Ureter (tissue), 1 donor: ENCODE measurements at places on chromosomes 16 and 17. TPM values are rescaled to one million over a fixed set of nuclear protein-coding genes. Genes with fewer than 3 reads are reported as not detected.

ANKRD11 gene
- total RNA-seq, result 258 TPM

GRCh38 chr16:61432421-61432820, 603.8 kb downstream of the CDH8 start:
- no peak for DNase-seq

- no peak for DNase-seq
Observed at GRCh38 chr16:87317750-87318644, 805 bp upstream of the C16orf95 start.

- DNase-seq, result no peak
Observed at GRCh38 chr17:7745748-7746470, 28.4 kb downstream of the DNAH2 start.

DNA sequence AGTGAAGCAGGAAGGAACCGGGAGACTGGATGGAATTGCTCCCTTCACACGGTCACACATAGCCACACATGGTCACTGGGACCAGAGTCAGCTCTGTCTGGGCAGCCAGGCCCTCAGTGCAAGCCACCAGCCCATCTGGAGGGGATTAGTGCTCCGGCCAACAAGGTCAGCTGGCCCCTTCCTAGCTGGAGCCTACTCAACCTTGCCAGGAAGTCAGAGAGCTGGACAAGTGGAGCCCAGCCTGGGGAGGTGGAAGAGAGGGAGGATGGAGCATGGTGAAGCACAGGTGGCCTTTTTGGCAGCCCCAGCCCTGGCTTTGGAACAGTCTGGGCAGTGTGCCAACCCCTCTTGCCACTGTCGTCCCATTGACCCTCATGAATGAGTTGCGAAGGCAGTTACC, 3.7 kb upstream of the CACNA1G start:
- no peak for DNase-seq

GRCh38 chr17:50063561-50064252, 7.8 kb downstream of the ITGA3 start:
- no peak for DNase-seq

- DNase-seq, result peak; percentile 73
Observed at GRCh38 chr16:80347900-80348299, 192.9 kb upstream of the DYNLRB2 start.

GRCh38 chr16:65098916-65099315, 22.9 kb downstream of the CDH11 start:
- no peak for DNase-seq

DNA sequence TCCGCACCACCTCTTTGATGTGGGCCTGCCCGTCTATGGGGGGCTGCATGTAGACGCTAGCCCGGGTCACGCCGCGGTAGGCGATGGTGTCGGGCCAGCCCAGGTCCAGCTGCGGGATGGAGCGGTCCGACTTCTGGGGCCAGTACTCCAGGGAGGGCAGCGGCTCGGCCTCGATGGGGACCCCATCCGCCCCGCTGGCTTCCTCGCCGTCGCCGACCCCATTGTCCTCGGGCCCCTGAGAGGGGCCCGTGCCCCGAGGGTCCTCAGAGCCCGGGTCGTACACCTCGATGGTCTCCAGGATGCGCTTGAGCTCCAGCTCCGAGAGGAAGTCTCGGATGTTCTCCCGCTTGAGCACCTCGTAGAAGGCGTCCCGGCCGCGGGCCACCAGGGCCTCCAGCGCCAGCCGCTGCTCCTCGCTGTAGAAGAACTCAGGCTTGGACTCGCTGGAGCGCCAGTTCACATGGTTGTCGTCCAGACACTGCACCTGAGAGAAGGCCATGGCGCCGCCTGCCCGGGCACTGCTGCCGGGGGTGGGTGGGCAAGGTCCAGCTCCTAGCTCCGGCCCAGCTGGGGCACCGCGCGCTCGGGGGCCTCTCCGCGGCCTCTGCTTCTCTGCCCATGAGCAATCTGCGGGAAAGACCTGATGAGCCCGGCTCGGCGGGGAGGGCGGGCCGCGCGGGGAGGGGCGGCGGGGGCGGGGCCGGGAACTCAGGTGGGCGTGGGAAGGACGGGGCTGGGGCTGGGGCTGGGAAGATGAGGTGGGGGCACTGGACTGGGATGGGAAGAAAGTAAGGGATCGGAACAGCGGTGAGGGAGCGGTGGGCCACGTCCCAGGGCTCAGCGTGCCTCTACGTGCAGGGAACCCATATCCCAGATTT, 782 bp downstream of the FAM83G start:
- DNase-seq, result no peak

- no peak for DNase-seq
Observed at GRCh38 chr17:73379826-73380225, 68.0 kb upstream of the CDC42EP4 start.

GRCh38 chr17:46150216-46150963, 42.8 kb downstream of the KANSL1 start:
- DNase-seq, result no peak

GRCh38 chr16:777826-778225, 10.4 kb downstream of the RPUSD1 start:
- no peak for DNase-seq

GRCh38 chr17:79947351-79948031, 88.2 kb downstream of the TBC1D16 start:
- no peak for DNase-seq

DNA sequence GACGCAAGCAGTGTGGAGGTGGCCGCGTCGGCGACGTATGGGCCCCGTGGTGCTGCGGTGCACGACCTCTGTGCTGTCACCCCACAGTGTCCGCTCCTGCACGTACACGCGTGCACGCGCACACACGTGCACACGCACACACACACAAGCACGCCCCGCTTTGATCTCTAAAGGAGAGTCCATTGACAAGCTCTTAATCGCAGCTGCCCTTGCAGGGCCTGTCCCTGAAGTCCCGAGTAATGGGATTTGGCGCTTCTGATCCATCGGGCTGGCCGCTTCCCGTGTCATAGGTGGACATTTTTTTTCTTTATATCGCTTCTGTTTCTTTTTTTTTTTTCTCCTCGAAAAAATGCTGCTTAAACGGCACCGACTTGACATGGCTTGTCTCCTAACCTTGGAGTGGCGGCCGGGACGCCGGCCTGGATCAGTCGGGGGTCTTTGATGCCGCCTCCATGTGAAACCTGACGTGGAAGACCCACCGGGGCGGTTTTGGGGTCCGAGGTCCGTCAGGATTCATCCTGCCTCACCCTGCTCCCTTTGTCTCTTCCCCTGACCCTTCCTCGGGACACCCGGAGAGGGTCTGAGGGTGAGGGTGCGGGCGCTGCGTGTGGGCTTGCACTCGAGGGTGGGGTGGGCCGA, 8.3 kb upstream of the AXIN1 start:
- DNase-seq, result no peak

- DNase-seq, result no peak
Observed at GRCh38 chr17:59409336-59410048, 78.0 kb downstream of the YPEL2 start.

DNA sequence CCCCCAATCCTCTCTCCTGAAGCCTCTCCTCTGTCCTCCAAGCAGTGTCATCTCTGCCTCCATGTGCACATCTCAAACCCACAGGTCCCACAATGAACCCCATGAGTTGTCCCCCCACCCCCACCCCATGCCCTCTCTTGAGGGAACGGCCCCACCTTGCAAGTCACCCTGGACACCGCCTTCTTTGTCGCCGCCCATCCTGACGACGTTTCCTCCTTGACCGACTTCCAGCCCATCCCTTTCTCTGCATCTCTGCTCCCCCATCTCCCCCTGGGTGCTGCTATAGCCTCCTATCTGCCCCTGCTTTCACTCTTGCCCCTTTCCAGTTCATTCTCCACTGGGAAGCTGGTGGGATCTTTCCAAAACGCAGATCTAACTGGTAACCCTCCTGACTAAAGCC, 1.7 kb upstream of the SPATA20 start:
- DNase-seq, result no peak

GRCh38 chr17:32596628-32597027, 109.8 kb downstream of the CDK5R1 start:
- DNase-seq, result no peak
